ENCODE measurements at places on chromosomes 6 and 20.

- peak; percentile 19 for DNase-seq
Measured at GRCh38 chr20:55882910-55883309, 122.4 kb downstream of the CBLN4 start.

GRCh38 chr20:31968291-31969126 lies 558 bp downstream of the XKR7 start:
- DNase-seq, result peak; percentile 87

DNA sequence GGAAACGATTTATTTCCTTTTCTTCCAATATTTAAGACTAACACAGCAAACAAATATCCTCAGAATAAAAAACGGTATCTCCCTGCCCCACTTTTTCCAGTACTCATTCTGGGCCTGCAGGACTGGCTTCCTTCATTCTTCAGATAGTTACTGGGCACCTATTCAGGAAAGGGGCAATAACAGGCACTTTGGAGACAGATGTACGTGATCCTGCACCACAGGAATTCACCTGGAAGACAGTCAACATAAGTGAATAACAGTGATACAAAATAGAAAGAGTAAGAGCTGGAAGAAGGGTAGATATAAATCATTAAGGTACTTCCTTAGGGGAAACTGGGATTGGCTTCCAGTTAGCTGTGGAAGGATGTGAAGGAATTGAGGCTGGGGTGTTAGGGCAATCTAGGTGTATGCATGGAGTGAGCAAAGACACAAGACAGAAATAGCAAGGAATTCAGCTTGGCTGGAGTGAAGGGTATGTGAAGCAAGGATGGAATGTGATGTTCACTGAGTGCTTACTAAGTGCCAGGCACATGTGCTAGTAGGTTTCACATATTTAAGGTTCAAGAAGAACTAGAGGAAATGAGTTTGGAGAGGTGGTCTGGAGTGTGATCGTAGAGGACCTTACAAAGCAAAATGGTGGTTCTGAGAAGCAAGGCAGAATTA lies 49.3 kb upstream of the FAM83C start:
- no peak for DNase-seq

- DNase-seq, result no peak
Measured at GRCh38 chr6:129534926-129535325, 175.1 kb downstream of the ARHGAP18 start.

GRCh38 chr6:12593771-12594529 lies 122.6 kb upstream of the PHACTR1 start:
- no peak for DNase-seq
